AG08396 (cell line): ENCODE measurements at places on chromosomes 11 and 22.

DNA sequence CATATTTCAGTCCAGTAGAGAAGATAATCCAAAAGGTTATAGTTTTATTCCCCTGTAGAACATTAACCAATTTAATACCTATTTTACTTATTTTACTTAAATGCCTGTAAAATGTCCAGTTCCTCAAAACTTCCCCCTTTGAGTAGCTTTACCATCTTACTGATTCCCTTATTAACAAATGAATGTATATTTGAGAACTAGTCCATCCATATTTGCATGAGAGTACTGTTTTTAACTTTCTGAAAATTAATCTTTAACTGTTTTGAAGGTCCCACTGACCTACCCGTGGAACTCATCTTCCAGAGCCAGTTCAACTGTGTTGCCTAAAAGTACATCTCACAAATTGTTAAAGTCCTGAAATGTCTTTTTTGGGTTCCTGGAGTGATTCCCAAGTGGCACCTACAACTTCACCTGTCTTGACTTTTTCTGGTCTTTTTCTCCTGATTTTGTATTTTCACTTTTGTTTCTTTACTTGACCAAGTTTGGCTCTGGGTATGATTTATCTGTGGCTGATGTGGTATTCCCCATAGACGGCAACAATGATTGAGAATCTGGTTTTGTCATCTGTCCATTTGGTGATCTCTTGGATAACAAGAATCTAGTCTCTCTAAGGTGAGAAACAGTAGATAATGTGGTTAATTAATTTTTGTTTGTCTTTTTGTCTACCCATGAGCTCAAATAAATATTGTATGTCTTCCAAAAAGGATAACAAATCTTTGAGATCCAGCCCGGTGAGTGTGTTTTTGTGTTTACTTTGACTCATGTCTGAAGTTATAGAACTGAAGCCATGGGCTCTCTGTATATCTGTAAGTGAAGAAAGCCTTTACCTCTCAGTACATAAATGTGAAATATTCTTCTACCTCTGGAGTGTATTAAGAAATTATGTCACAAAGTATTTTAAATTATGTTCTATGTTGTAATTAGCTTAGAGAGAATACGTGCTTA lies 174.2 kb downstream of the ETS1 start:
- no peak for DNase-seq

- DNase-seq: no peak
These were observed 1.2 kb downstream of the GUCY1A2 start for GRCh38 chr11:107017104-107017432.

GRCh38 chr11:80868831-80869230 lies 1428.0 kb upstream of the TENM4 start:
- DNase-seq: no peak

DNA sequence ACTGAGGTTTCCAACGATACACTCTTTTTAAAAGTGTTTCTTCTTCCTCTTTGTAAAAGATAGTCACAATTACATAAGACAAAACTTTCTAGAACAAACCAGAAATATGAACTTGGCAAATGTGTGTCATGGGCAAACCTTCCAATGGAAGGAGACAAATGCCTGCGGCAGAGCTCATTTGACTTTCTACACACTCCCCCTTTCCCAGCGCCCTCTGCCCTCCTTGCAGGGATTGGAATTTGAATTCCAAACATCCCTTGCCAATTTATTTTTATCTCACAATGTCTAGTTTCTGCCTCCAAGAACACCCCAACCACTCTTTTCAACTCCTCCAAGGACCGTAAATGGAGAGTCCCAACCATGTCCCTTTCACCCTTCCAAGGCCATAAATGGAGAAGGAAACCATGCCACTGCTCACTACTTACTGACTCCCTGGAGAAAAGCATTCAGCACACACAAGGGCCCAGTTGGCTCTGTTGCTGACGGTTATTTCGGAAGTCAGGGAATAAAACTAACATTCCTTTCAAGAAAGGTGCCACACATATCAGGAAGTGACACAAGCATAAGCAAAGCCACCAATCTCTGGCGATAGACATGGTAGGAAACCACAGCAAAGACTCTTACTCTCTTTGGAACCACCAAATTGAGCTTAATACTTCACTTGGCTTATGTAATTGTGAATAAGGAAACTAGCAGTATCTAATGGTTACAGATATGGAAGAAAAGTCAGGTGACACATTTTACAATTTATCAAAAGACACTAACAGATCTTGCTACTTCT lies 15.0 kb upstream of the ESAM start:
- no peak for DNase-seq

DNA sequence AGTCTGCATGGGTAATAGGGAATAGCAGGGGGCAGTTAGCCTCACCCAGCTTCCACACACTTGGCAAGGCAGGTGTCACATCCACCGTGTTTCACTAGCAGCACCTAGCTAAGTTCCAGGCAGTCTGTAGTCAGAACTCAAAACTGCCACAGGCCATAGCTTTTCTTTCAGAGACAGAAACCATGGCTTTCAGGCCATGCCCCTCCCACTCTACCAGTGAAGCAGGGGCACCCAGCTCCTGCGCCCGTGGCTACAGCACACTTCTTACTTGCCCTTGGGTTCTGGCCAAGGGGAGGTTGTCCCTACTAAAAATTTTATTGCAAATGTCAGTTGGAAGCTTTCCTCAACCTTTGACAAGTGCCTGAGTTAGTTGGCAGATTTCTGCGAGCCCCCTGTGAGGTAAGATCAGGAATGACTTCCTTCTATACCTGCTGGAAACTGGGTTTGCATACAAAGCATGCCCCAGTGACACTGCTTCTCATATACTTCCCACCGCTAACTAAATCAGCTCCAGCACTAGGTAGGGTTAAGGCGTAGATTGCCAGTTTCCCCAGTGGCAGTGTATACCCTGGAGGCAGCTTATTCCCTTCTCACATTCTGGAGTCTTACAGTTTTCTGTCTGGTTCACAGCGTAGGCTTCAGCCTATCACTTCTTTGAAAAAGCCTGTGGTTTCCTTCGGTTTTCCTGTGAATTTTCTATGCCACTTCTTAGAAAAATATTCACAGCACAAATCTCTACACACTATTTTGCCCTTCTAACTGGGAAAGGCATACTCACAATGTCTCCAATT lies 139.0 kb upstream of the LUZP2 start:
- DNase-seq: no peak

GRCh38 chr11:117618982-117619355 lies 178.0 kb downstream of the DSCAML1 start:
- DNase-seq: no peak

DNA sequence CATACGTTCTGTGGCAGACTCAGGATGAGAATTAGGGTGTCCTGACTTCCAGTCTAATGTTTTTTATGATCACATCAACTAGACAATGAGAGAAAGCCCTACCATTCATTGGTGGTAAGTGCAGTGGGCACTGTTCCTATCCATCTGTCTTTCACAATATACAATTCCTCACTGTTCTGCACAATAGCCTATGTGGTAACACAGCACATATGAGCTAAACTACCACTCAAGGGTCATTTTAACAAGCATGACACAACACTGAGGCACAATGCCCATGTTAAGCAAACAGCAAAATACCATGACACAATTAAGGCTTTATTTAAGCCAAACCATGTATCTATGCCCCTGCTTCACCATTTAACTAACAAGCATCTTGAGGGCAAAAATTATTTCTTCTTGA lies 52.3 kb downstream of the SIK3 start:
- no peak for DNase-seq

DNA sequence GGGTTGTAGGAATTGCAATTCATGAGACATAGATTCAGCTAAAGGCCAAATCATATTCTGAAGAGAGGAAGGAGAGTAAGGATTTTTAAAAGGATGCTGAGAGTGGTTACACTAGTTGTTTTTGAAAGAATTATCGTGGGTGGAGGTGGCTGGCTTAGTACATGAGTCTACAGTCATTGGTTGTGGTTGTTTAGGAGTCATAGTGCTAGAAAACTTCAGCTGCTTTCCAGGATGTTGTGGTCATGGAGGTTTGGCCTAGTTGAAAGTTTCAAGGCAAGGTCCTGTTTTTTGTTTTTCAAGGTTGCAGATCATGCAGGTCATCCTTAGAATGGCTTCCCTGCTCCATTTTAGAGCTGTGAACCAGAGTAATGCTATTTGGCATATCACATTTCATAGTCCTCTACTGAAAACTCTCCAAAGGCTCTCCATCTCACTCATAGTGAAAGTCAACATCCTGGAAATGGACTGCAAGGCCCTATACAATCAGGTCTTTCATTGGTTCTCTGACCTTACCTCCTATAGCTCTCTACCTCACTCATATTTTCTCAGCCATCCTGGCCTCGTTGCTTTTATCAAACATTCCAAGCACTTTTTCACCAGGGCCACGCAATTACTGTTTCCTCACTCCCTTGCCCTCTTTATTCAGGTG lies 26.1 kb upstream of the ZBTB44 start:
- DNase-seq: no peak

DNA sequence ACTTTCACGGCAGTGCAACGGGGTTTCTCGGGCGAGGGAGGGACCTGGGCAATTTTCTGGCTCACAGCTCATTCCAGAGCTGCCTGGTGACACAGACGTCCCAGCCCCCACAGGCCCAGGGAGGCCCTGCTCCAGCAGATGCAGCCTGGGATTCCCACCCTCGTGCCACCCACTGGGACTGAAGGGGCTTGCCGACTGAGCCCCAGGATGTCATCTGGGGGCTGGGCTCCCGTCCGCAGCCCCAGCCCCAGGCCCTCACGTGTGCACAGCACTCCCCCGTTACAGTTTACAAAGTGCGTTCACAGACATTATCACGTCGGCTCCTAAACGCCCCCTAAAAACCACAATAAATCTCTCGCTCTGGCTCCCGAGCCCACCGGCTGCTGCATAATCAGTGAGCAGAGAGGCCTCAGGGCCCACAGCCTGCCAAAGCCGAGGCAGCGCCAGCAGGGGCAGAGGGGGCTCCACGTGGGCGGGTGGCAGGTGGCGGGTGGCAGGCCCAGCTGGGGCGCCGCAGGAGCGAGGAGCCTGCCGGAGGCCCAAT lies 76.9 kb upstream of the TCF20 start:
- DNase-seq: no peak

DNA sequence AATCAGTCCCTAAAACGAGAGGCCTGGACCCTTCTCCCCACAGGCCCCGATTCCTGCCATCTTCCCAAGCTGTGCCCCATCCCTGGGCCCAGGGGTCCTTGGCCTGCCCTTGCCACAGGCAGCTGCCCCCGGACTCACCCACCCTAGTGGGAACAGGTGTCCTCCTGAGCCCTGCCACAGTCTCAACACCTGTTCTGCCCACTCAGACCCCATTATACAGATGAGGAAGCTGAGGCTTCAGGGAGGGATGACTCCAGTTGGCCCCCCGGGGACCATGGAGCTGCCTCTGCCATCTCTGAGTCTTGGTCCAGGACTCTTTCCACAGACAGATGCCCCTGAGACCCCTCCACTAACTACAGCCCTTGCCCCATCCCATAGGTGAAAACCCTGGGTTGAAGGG lies 15.9 kb downstream of the MYBPC3 start:
- DNase-seq: no peak

GRCh38 chr11:111384494-111384893 lies 5.4 kb upstream of the POU2AF1 start:
- no peak for DNase-seq

DNA sequence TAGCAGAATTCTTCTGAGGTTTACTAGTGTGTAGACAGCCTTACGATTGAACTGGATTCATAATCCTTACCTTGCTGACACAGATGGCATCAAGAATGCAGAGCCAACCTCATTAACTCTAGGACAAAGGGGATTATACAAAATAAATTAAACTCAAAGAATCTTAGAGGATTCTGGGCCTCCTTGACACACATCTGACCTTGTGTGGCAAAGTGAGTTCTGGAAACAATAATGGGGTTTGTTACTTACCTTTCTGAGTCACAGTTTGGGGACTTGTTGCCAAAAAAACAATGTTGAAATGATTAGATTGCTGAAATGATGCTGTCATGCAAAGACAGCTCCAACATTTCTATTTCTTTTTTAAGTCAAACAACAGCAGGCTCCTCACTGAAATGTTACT lies 179.1 kb upstream of the ISX start:
- DNase-seq: no peak

GRCh38 chr22:29396126-29396525 lies 7.8 kb upstream of the AP1B1 start:
- no peak for DNase-seq

- no peak for DNase-seq
These were observed 9.1 kb downstream of the POLD4 start for GRCh38 chr11:67344264-67344663.

- no peak for DNase-seq
These were observed 809.1 kb downstream of the DLG2 start for GRCh38 chr11:84817998-84818397.

DNA sequence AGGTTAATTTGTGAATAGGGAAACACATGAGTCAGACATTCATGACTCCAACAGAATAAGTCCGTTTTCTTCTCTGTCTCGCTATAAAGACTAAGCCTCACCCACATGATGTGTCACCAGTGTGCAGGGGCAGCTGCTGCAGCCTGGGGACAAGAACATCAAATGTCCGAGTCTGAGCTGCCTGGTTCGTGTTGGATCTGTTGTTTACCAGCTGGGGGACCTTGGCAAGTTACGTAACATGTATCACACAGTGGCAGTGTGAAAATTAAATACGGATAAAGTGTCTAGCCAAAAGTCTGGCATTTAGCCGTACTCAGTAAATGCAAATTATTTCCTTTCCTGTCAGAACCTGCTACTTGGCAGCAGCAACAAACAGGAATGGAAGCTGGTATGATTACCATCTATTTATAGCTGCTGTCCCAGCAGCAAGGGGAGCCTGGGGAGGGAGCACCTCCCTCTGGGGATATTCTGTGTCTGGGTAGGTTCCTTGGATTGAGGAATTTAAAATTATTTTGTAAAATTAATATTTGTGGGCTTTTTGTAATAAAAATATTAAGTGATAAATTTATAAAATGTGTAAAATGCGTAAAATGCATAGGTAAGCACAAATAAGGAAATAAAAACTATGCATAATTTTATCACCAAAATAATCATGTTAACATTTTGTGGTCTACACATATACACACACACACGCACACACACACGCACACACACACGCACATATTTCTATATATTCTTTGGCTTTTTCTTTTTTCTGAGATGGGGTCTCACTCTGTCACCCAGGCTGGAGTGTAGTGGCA lies 1.3 kb upstream of the CLDN25 start:
- peak; percentile 43 for DNase-seq
